ENCODE measurements at places on chromosomes 16 and 17. TPM values are rescaled to one million over a fixed set of nuclear protein-coding genes. Genes with fewer than 3 reads are reported as not detected.

XYLT1 gene
- 21.9 TPM for total RNA-seq

KRT12 gene
- not detected for total RNA-seq

BAIAP3 gene
- total RNA-seq: not detected

DNASE1L2 gene
- total RNA-seq: 1.1 TPM

VASN gene
- 34.6 TPM for total RNA-seq

HOXB7 gene
- total RNA-seq: not detected

NPIPB12 gene
- total RNA-seq: 4.9 TPM

BBS2 gene
- total RNA-seq: 39.0 TPM
